Common myeloid progenitor, CD34-positive (primary cell): ENCODE measurements at places on chromosomes 3 and 15.

DNA sequence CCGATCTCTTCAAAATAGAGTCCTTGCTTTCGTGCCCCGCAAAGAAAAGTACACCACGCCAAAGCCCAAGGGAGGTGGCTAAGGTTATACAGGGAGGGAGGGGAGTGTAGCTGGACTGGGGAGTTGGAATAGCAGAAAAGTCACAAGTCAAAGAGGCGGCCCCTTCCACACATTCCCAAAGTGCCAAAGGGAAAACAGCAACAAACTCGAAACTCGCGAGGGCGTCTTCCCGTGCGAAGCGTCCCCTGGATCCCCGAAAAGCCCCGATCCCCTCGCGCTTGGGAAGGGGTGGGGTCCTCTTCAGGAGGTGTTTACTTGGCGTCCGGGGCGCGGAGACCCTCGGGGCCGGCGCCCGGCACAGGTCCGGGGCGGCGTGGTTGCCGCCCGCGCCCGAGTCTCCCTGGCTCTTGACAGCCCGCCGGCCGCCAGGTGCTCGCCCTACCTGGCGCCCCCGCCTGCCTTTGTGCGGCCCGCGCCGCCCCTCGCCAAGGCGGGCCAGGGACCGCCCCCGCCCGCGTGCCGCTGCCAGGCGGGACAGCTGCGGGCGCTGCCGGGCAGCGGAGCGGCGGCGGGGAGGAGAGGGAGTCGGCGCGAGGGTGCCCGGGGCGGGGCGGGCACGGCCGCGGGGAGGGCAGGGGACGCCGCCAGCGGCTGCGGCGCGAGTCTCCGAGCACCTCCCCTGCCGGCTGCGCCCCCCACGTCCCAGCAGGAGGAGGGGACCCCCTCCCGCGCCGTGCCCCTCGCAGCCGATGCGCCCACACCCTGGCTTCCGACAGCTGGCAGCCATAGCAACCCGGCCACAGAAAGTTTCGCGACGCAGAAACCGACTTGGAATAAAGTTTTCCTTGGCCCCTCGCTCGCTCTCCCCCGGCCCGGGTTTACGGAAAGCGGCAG lies 966 bp downstream of the MYO1E start:
- no peak for DNase-seq

DNA sequence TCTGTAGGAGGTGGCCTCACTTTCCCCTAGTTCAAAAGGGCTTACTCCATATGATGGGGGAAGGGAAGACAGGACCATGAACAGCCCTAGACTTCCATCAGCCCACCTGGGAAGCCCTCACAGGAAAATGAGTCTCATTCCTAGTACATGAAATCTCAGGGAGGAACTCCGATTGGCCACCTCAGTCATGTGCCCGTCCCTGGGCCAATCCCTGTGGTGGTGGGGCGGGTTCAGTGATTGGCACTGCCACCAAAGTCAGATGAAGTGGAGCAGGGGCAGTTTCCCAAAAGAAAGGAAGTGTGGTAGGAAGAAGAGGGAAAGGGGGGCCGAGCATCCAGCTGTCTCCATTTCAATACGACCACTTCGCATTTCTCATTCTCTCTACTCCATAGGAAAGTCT lies 25.9 kb upstream of the GP9 start:
- peak; percentile 33 for DNase-seq

- DNase-seq, result no peak
Measured at GRCh38 chr15:68405378-68406250, 26.3 kb downstream of the ITGA11 start.

GRCh38 chr15:63992300-63992699 lies 54.0 kb downstream of the DAPK2 start:
- no peak for DNase-seq

DNA sequence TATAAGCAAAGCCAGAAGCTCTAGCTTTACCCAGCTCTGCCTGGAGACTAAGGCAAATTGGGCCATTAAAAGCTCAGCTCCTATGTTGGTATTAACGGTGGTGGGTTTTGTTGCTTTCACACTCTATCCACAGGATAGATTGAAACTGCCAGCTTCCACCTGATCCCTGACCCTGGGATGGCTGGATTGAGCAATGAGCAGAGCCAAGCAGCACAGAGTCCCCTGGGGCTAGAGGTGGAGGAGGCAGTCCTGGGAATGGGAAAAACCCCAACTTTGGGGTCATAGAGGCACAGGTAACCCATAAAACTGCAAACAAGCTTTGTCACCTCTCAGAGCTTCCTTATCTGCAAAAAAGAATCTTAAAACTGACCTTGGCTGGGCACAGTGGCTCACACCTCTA lies 6.6 kb downstream of the RHO start:
- DNase-seq, result no peak

DNA sequence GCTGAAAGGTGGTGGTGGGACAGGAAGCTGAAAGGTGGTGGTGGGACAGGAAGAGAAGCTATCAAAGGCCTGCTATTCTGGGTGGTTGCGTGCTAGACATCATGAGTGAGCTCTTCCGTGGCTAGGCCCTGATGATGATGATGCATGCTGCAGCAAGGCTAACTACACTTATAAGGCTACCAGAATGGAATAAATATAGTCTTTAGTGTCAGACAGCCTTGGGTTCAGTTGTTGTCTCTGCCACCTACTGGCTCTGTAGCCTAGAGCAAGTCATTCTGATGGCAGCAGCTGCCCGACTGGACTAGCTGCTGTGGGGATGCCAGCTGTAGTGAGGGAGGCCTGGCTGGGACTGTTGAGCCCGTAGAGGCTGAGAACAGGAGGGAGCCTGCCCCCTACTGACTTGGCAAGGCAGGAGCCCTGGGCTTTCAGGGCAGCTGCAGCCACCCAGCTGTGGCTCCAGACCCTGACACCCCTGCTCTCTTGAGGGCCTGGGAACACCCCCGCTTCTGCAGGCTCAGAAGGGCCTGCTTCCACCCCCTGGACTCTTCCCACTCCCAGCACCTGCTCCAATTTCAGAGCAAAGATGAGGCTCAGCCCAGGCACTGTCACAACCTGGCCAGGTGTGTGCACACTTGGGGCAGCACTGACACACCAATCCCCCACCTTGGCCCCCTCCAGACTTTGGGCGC lies 21.4 kb upstream of the ZBED2 start:
- DNase-seq, result no peak

DNA sequence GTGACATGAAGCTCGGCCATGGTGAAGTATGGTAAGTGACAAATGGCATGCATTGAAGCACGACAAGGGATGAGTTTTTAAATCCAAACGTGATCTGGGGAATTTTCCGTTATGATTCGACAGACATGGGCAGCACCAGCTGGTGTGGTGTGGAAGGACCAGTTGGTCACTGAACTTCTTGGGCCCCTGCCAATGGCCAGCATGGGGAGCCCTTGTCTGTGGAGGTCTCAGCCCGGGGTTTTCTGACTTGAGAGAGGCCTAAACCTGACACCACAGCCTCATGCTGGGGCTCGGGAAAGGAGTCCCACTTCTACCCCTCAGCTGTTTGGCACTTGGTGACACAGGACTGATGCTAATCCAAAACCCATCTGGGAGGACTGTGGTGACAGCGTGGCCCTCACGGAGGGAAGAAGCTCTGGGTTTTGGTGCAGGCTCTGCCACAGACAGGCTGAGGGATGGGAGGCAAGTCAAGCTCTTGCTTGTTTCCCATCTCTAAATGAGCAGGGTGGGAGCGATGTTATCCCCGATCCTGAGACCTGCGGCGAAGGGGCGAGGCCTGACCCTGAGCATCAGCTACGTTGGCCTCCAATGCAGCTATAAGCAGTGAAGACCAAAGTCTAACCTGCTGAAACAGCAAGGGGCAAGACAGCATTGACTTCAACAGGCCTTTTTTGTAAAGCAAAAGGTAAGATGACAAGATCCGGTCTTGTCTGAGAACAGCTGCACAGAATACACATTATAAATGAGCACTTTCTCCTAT lies 69.5 kb downstream of the ATP1B3 start:
- DNase-seq, result no peak

DNA sequence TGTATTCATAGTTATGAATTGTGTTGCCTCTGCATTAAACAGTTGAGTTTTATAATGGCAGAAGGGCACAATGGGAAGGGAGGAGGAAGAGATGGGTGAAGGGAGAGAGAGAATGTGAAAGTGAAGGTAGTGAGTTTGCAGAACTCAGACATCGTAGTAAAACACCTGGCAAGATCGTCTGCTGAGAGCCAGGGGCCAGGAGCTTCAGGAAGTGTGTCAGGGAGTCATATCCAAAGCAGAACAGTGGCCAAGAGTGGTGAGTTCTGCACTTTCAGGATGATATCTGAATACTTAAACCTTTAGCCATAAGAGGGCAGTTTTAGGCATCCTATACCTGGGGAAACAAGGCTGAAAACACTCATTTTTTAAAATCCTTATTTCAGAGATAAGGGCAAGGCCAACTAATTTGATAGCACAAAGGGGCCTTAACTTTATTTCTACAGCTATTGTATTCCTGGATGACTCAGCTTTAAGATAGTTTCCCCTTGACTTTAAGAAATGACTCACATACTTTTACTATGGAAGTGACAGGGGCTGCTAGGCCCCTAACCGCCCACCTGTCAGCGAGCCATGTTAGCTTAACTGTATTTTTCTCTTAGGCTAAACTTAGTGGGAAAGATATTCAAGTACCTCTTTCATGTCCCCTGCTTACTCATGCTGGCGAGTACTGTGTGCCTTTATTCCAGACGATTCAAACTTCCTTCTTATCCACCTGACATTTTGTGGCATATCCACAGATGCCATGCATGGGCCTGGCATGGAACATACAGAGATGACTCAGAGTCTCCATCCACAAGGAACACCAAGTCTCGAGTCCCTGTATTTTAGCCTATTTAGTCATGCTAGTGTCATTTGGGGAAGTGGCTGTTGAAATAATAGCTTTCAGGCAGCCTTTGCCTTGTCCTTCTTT lies 53.9 kb downstream of the RLBP1 start:
- peak; percentile 71 for DNase-seq

GRCh38 chr3:38022301-38022700 lies 7.1 kb downstream of the PLCD1 start:
- DNase-seq, result no peak

GRCh38 chr3:187838016-187838540 lies 92.8 kb upstream of the BCL6 start:
- no peak for DNase-seq

DNA sequence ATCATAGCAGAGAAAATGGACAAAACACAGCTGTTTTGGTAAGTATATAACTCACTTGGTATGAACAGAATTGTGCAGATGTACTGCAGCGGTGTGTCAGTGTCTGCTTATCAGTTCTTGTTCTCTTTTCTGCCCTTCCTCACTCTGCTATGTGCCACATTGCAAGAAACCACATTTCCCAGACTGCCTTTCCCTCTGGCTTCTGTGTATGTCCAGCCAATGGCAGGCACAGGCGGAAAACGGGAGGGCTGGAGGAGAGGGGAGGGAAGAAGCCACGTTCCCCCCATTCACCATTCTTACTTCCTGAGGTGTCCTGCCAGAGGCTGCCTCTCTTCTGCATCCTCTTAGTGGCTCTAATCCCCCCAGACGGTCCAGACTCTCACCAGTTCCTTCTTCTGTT lies 15.4 kb downstream of the HHLA2 start:
- DNase-seq, result peak; percentile 87

DNA sequence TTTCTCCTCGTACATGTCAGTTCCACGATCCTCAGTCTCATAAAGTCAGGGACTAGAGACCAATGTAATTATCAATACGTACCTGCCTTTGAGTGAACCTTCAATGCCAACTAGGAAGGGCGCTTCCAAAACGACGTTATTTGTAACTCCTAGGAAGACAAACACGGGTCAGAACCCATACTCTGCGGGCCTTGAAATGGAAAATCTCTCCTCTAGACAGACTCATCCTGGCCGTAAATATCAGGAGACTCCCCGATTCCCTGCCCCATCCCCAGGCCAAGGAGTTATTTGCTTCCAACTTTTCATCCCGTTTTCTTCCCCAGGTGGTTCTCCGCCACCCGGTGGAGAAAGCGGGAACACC lies 578 bp downstream of the OIP5 start:
- DNase-seq, result no peak

DNA sequence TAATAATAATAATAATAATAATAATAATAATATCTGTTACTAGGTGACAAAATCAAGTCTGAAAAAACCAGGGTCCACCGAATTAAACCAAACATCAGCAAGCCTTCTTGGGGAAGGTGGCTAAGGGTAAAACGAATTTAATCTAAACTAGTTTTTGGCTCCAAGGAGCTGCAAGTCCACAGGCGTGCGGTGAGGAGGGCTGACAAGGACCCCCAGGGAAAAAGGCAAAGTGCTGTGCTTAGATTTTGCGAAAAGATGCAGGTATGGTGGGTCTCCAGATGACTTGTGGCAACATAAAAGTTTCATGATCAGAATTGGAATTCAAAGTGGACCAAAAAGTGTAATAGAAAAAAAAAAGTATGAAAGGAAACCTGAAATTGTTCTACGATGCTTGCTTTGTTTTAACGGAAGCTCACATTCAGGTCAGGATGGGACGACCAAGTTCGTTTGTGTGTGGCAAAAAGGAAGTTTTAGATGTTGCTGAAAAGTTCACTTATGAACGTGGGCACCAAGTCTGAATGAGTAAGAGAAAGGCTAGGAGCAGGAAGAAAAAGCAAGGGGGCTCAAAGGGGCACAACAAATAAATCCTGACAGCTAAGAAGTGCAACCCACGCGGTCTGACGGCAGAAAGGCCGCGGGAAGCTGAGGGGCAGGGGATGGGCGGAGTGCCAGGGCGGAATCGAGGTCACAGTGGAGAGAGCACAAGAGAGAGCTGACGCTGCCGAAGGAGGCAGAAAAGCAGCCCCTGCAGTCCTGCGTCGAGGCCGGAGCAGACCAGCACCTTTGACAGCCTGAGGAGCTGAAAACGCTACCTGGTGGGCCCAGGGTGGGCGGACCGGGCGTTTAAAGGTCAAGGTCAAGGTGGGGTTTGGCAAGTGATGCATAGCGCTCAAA lies 1.1 kb downstream of the WDR82 start:
- DNase-seq, result peak; percentile 72

DNA sequence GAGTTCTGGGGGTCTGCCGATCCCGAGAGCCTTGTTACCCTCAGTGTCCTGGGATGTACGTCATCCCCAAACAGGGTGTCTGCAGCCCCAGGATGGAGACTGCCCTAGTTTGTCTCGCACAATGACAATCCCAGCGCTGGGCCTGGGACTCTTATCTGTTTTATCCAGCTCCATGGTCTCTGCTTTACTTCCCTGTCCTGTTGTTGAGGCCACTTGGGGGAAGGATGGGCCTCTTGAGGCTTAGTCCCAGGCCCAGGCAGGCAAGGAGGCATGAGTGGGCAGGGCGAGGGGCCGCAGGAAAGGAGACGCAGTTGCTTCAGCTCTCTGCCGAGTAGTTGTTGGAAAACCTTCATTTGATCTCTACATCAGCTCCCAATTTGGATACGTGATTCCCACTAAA lies 17.4 kb downstream of the SMAD6 start:
- DNase-seq, result no peak

DNA sequence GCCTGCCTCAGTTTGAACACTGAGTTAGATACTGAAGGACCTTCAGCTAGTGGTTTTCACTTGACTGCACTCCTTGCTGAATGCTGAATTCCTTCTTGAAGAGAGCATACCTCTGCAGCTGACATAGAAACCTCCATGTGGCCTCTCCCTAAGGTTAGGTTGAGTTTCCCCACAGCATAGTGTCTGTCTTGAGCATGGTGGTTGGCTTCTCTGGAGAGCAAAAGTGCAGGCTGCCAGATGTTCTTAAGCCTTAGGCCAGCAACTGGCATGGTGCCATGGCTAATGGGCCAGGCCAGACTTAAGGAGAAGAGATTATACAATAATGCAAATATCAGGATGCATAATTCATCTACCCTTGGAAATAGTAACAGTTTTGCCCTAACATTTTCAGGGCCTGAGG lies 545.6 kb upstream of the ZNF385D start:
- no peak for DNase-seq
